Smooth muscle cell of the umbilical artery (primary cell): ENCODE measurements at places on chromosomes 16 and 17. TPM values are rescaled to one million over a fixed set of nuclear protein-coding genes. Genes with fewer than 3 reads are reported as not detected.

Gene SEZ6
- total RNA-seq = not detected in 2 replicates

Gene ACSM5
- not detected in 2 replicates for total RNA-seq

Gene TGFB1I1
- 47.8 and 74.7 TPM in 2 replicates for total RNA-seq

Gene HOXB1
- not detected in 2 replicates for total RNA-seq

Gene HCRT
- not detected in 2 replicates for total RNA-seq

Gene OR1E2
- total RNA-seq = not detected in 2 replicates

Gene PROCA1
- 1.2 and 1.4 TPM in 2 replicates for total RNA-seq
